ENCODE measurements at places on chromosomes 3 and 15.

DNA sequence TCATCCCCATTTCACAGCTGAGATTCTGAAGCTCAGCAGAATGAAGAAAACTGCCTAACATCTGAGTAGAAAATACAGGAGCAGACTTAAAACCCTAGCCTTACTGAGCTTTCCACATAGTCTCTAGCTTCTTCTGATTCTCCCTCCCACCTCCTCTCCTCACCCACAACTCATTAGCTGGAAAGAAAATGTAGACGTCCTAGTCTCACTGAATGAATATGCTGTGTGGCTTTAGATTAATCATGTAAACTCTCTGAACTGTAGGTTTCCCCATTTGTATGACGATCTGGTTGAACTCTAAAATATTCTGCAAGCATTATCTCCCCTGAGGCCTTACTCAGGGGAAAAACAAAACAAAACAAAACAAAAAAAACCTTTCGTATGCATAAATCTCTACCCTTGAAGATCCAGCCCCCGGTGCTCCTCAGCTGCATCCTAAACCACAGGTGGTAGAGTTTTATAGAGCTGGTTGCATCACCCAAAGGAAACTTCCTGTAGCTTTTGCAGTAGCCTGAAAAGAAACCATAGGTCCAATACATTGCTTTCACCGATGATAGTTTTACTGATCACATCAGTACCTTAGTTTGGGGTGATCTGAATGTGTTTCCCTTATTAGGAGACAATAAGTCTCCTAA lies 40.6 kb downstream of the FOXB1 start:
- H3K27me3 ChIP-seq: no peaks in the 10 kb centered on the region
- H3K4me1 ChIP-seq: no peaks in the 10 kb centered on the region
- H3K27ac ChIP-seq: no peak overlapping the region

GRCh38 chr15:100924436-100924835 lies 5.3 kb downstream of the LRRK1 start:
- H3K4me1 ChIP-seq: peaks cover 10% of the 10 kb centered on the region
- no peak overlapping the region for H3K4me3 ChIP-seq
- H3K27me3 ChIP-seq: no peaks in the 10 kb centered on the region
- no peak for DNase-seq

- no peak overlapping the region for H3K4me3 ChIP-seq
- H3K36me3 ChIP-seq: no peaks in the 10 kb centered on the region
- H3K27ac ChIP-seq: no peak overlapping the region
- H3K4me1 ChIP-seq: no peaks in the 10 kb centered on the region
- DNase-seq: no peak
- no peaks in the 10 kb centered on the region for H3K27me3 ChIP-seq
Measured at GRCh38 chr3:51681453-51681852, 10.4 kb downstream of the TEX264 start.

- H3K4me3 ChIP-seq: no peak overlapping the region
- no peak for DNase-seq
- H3K4me1 ChIP-seq: no peaks in the 10 kb centered on the region
Measured at GRCh38 chr15:41885321-41885720, 8.5 kb downstream of the SPTBN5 start.

DNA sequence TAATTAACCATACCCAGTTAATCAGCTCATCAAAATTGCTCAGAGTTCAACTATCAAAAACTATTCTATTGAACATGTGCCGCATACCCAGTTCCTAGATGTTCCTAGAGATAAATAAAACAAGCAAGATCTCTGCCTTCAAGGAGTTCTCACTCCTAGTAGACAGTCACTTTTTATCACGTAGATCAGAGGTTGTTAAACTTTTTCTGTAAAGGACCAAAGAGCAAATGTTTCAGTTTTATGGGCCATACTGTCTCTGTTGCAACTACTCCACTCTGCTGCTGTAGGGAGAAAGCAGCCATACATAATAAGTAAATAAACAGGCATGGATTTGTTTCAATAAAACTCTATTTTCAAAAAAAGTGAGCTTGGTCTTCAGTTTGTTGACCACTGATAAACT lies 7.9 kb downstream of the FBN1 start:
- no peak overlapping the region for H3K4me3 ChIP-seq
- H3K27me3 ChIP-seq: no peaks in the 10 kb centered on the region
- H3K4me1 ChIP-seq: no peaks in the 10 kb centered on the region
- H3K36me3 ChIP-seq: no peaks in the 10 kb centered on the region
- DNase-seq: no peak

- no peaks in the 10 kb centered on the region for H3K36me3 ChIP-seq
- peak; percentile 30 for DNase-seq
Measured at GRCh38 chr3:37712918-37713817, 148.5 kb upstream of the CTDSPL start.

GRCh38 chr15:90300988-90301706 lies 35.7 kb downstream of the NGRN start:
- H3K4me1 ChIP-seq: no peaks in the 10 kb centered on the region
- peak; percentile 74 for DNase-seq
- no peaks in the 10 kb centered on the region for H3K27me3 ChIP-seq
- no peak overlapping the region for H3K4me3 ChIP-seq

DNA sequence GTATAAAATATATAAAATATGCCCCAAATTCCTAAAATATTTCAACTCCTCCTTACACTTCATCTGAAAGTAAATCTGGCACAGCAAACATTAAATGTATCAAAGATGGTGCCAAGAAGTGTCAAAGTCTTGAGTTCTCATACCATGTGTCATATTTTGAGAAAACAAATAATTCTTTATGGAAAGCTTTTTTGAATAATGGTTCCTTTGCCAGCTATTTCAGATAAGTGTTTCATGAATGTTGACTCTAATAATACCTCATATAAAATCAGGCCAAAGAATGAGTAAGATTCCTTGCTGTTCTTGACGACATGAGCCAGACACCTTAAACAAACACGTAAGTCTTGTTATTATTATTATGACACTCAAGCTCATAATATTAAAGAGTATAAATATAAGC lies 30.3 kb upstream of the ZNF385D start:
- no peak for DNase-seq
- H3K36me3 ChIP-seq: no peaks in the 10 kb centered on the region
- H3K4me1 ChIP-seq: no peaks in the 10 kb centered on the region
- no peaks in the 10 kb centered on the region for H3K27me3 ChIP-seq

DNA sequence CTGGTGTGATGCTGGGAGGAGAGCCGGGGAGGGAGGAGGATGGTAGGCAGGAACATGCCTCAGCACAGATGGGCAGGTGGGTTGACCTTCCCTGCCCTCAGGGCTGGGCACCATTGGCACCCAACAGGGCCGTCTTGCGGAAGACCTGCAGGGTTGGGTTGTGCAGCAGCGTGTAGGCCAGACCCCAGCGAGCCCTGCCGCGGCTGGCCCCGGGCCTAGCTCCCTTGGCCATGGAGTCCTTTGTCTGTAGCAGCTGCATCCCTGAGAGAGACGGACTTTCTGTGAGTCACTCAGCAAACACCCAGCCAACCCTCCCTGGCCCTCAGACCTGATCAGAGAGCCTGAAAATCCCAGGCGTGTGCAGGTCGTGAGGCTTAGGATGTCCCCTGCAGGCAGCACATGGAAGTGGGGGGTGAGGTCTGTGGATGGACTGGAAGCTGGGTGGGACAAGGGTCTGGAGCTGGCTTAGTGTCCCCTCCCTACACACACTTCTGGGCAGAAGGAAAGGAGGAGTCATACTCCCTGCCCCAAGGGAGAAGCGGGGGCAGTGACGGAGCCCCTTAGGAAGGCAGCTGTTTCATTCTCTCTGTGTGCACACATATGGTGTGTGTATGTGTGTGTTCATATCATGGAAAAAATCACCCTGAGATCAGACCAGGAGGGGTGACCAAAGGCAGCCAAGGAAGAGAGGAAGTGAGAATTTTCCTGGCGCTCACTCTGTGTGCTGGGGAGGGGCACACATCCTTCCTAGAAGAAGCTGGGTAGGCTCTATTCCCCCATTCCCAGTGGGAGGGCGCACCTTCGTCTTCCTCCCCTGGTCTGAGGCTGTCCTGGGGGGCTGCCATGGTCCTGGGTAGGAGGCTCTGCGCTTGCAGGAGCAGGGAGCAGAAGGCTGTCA lies 6.7 kb downstream of the ISLR start:
- H3K36me3 ChIP-seq: no peaks in the 10 kb centered on the region
- no peak for DNase-seq
- H3K4me1 ChIP-seq: no peaks in the 10 kb centered on the region
- H3K4me3 ChIP-seq: no peak overlapping the region

- H3K27ac ChIP-seq: no peak overlapping the region
- no peaks in the 10 kb centered on the region for H3K4me1 ChIP-seq
Measured at GRCh38 chr15:71543413-71543812, 266.9 kb upstream of the NR2E3 start.

DNA sequence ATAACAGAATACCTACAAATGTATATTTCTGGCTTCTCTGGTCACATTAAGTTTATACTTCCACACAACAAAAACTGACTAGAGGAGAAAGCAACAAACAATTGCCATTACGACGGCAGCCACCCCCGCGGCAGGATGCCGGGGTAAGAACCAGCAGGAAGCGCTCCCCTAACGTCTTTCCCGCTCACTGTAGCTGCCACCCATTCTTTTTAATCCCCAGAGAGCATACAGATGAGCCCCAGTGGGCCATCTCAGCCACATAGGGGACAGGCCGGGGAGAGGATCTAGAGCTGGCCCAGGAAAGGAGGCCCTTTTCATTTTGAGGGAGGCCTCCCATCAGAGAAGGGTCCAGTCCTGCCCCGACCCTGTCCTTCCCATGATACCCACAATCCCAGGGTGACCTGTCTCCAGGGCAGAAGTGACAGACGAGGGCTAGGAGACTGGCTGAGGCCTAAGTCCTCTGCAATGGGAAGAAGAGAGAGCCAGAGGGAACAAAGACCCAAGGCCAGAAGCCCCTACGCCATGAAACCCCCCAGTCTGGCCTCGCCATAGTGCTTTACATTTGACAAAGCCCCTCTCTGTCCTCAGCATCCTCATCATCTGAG lies 3.6 kb upstream of the CALML4 start:
- no peak overlapping the region for H3K4me3 ChIP-seq
- peaks cover 21% of the 10 kb centered on the region for H3K4me1 ChIP-seq
- no peaks in the 10 kb centered on the region for H3K27me3 ChIP-seq
- no peak for DNase-seq
- no peak overlapping the region for H3K27ac ChIP-seq

DNA sequence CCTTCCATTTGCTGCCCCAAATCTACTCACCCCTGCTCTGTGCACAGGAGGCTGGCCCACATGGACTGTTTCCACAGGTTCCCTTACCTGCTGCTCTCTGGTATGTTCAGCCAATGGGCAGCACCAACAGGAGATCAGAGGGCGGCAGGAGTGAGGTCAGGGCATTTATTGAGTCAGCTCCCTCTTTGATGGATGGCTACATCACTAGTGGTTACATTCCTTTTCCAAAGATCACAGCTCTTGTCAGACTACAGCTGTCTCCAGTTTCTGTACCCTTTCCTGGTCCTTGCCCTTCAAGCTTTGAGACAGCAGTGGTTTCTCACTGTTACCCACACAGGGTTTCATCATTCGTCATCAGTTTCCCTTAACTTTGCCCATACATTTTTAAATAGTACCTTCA lies 325.1 kb downstream of the SUCLG2 start:
- H3K27ac ChIP-seq: no peak overlapping the region
- no peak overlapping the region for H3K4me3 ChIP-seq
- H3K36me3 ChIP-seq: no peaks in the 10 kb centered on the region
- H3K27me3 ChIP-seq: no peaks in the 10 kb centered on the region

GRCh38 chr3:134132961-134133360 lies 103.2 kb upstream of the SLCO2A1 start:
- no peak overlapping the region for H3K4me3 ChIP-seq
- H3K36me3 ChIP-seq: no peaks in the 10 kb centered on the region
- no peak overlapping the region for H3K27ac ChIP-seq
